Cardiac septum (tissue), 1 donor: ENCODE measurements at places on chromosomes 3 and 15. TPM values are rescaled to one million over a fixed set of nuclear protein-coding genes. Genes with fewer than 3 reads are reported as not detected.
A peak's percentile ranks its signal among the peaks of the same experiment; 100 is the strongest.

DNA sequence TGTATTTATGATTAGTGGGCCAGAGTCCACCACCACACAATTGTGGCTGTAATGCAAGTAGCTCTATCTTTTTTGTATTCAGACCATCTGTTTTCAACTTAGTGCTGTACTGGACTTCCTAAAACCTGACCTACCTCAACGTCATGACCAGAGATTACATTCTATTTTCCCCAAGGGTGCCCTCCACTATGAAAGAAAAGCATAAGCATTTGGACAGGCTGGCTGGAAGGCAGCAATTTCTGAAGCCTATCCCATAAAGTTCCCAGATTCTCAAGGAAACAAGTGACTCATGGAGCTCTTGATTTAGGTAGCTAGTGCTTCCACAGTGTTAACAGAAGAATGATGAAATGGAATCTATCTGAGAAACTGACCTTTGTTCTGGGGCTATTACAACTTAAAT is 75.8 kb downstream of the COL8A1 start:
- DNase-seq = no peak

Gene CLDN11
- 2.9 TPM for total RNA-seq

Gene C3orf49
- total RNA-seq = not detected

GRCh38 chr15:70781236-70781635 is 17.9 kb upstream of the UACA start:
- DNase-seq = no peak

Gene PAK6
- total RNA-seq = 2.6 TPM

Gene UQCRC1
- 753 TPM for total RNA-seq

Gene TRIM71
- not detected for total RNA-seq

- no peak for DNase-seq
Measured at GRCh38 chr3:10290481-10291176, 2.1 kb downstream of the GHRL start.

- DNase-seq = no peak
Measured at GRCh38 chr3:16013568-16013967, 160.9 kb upstream of the GALNT15 start.

- DNase-seq = no peak
Measured at GRCh38 chr15:65165875-65166274, 19.3 kb downstream of the CLPX start.

GRCh38 chr15:71344316-71344715 is 229.0 kb downstream of the THSD4 start:
- DNase-seq = no peak

- DNase-seq = no peak
Measured at GRCh38 chr3:42101481-42101880, 10.3 kb downstream of the TRAK1 start.

Gene PHLDB2
- total RNA-seq = 184 TPM

GRCh38 chr3:124694486-124694885 is 35.8 kb upstream of the UMPS start:
- no peak for DNase-seq

Gene SLC15A2
- 0.92 TPM for total RNA-seq

GRCh38 chr3:59065240-59065639 is 15.4 kb upstream of the CFAP20DC start:
- DNase-seq = no peak

- no peak for DNase-seq
Measured at GRCh38 chr3:181311186-181311585, 321.6 kb upstream of the DNAJC19 start.

GRCh38 chr15:75195122-75195765 is 6.4 kb upstream of the C15orf39 start:
- no peak for DNase-seq

Gene CLDN18
- total RNA-seq = not detected

DNA sequence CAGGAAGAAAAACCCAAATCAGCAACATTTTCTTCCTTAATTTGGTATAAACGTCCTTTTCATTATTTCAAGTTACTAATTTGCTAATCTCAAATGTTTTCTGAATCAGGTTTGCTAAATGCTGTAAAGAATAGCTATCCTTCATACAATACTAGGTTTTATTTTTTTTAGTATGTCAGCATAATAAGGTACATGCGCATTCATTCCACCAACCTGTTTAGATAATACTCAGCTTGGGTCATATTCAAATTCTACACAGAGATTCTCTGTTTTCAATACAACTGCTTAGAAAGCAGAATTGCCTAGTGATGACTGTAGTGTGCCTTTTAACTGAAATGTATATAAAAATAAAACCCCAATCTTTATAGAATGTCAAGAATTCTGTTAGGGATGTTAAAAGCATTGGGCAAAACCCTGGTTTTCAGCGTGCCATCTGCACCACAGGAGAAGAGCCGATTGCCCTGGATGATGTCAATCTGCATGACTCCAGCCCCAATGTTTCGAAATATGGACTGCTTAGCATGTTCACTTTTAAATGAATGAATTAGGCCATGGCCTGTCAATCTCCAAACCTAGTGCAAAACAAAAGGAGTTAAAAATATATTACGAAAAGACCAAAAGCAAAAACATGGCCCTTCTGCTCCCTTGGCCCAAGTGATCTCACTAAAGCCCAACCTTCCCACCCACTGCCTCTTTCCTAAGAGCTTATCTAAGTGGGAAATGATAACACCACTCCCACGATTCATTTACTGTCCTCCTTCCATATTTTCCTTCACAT is 107.4 kb downstream of the GLDN start:
- DNase-seq = no peak

Gene KBTBD13
- 3.3 TPM for total RNA-seq

Gene XCR1
- not detected for total RNA-seq

GRCh38 chr3:100517276-100517675 is 24.9 kb downstream of the TMEM45A start:
- no peak for DNase-seq

- peak; percentile 81 for DNase-seq
Measured at GRCh38 chr3:168096210-168096652, 507 bp upstream of the GOLIM4 start.

DNA sequence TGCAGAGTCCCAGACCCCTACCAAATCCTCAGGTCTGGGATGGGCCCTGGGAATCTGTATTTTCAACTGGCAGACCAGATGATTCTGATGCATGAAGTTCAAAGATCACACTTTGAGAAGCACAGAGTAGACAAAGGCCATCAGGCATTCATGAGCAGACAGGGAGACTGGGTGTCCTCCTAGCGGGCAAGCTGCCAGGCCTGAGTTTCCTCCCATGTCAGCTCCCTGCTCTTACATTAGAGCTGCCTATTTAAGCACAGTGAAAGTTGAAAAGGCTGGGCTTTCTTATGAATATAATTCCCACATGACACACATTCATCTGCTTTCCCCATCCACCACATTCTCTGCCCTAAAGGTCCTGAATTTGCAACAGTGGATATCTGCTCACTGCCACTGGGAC is 14.0 kb downstream of the CAPN3 start:
- no peak for DNase-seq

Gene CCDC50
- 51.0 TPM for total RNA-seq

DNA sequence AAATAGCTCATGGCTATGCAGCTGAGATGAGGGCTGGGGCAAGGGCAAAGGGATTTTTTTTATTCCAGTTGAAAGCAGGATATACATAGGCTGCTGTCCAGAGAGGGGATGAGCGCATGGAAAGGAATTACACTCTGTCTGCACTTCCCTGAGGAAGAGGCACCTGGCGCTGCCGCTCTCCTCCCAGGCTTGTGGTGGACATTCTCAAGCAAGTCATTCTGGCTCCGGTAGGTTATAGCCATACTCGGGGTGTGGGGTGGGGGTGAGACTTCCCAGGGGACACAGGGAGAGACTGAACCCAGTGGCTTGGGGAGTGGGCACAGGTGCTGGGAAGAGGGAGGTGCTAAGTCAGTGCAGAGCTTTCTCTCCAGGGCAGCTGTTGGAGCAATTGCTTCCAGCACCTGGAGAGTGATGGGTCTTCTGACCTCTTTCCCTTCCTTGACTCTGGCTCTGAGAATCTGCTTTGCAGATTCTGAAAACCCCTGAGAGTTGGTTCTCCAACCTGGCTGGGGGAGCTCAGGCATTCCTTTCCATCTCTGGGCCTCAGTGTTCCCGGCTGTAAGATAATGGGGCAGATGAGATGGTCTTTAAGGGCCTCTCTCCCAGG is 24.3 kb downstream of the CYP8B1 start:
- no peak for DNase-seq
